Osteoblast (primary cell): ENCODE measurements at places on chromosomes 11 and 22. TPM values are rescaled to one million over a fixed set of nuclear protein-coding genes. Genes with fewer than 3 reads are reported as not detected.
A peak's percentile ranks its signal among the peaks of the same experiment; 100 is the strongest.

DNA sequence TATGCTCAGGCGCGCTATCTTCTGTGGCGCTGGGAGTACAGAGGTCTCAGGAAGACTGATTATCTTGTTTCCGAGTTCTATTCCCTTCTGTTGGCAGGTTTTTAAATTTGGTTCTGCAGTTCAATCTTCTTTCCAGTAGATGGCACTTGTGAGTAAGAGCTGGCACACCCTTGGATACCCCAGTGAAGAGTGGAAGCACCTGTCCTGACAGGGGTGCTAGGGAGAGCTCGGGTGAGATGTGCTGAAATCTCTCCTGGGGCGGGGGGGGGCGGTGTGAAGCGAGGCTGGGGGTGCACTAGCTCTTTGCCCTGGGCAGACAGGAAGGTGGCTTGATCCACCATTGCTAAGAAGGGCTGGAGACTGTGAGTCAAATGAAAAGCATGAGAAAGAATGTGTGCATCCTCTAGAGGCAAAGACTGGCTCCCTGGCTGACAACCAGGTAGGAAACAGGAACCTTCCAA, 679.9 kb upstream of the CCDC179 start:
- no peak overlapping the region for H3K27ac ChIP-seq
- no peaks in the 10 kb centered on the region for H3K36me3 ChIP-seq

KCNE3 gene
- total RNA-seq: 1.8 and 2.4 TPM in 2 replicates

DNA sequence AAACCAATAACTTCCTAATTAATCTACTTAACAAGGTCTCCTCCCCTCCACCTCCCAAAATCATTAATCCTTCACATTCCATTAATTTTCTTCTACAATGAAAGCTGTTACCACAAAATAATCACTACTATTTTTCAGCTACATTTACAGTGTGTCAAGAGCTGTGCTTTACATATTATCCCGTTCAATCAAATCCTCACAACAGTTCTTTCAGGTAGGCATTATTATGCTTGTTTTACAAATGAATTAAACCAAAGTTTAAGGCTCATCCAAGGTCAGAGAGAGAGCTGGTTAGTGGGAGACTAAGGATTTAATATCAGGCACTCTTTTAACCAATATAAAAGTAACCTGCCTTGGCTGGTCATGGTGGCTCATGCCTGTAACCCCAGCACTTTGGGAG, 107.4 kb downstream of the SIK3 start:
- H3K4me1 ChIP-seq: peaks cover 37% of the 10 kb centered on the region
- H3K36me3 ChIP-seq: no peaks in the 10 kb centered on the region
- no peak for DNase-seq
- no peak overlapping the region for H3K4me3 ChIP-seq
- no peaks in the 10 kb centered on the region for H3K27me3 ChIP-seq
- H3K27ac ChIP-seq: peak overlapping the region; percentile 83

DNA sequence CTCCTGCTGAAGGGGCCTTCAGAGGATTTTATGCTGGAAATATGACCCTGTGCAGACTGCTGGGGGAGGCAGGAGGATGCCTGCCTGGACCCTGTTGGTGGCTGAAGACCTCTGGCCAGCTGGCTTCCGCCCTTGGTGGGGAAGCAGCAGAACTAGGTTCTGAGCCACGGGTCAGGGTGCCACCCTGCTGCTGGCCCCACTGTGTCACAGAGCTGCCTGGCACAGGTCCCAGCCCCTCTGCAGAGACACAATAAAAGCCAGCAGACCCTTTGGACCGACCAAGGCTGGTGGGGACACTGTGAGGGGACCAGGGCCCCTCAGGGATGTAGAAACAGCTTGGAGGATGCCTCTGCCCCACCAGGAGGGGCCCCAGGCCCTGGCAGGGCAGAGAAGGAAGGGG, 6.9 kb upstream of the SREBF2 start:
- no peak overlapping the region for H3K27ac ChIP-seq
- H3K27me3 ChIP-seq: no peaks in the 10 kb centered on the region
- H3K4me1 ChIP-seq: peaks cover 25% of the 10 kb centered on the region
- no peak for DNase-seq
- H3K4me3 ChIP-seq: no peak overlapping the region

GRCh38 chr11:134333312-134333711, 1.5 kb downstream of the GLB1L2 start:
- no peak overlapping the region for H3K4me3 ChIP-seq
- DNase-seq: peak; percentile 69
- H3K27me3 ChIP-seq: peaks cover 31% of the 10 kb centered on the region

DNA sequence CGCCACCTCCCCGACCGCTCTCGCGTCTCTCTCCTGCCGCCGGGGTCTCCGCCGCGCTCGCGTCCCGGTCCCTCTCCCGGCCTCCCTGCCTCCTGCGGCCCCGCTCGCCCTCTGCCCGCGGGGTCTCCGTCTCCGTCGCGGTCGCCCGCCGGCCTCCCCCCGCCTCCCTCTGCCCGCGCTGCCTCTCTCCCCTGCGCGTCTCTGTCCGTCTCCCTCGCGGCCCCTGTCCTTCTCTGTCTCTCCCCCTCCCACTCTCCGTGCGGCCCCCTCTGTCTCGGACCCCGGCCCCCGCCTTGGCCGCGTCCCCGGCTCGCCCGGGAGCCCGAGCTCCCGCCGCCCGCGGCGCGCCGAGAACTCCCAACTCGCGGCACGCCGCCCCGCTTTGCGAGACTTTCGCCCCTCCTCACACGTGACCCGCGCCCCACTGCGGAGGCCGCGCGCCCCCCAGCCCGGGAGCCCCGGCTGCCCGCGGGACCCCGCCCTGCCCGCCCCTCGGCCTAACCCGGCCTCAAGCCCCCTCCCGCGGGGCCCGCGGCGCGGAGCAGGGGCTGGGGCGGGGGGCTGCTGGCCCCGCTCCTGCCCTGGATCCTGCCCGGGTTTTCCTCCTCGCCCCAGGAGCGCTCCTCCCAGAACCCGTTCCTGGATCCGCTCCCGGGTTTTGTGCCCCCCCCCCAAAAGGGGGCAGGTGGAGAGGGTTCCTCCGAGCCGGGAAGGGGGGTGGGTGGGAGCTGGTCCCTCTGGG, 702 bp upstream of the KCNJ4 start:
- H3K4me1 ChIP-seq: no peaks in the 10 kb centered on the region
- no peak overlapping the region for H3K27ac ChIP-seq
- H3K36me3 ChIP-seq: no peaks in the 10 kb centered on the region
- peaks cover 84% of the 10 kb centered on the region for H3K27me3 ChIP-seq

PIK3C2A gene
- 72.5 and 73.1 TPM in 2 replicates for total RNA-seq

GRCh38 chr11:46560300-46560991, 33.4 kb downstream of the AMBRA1 start:
- no peaks in the 10 kb centered on the region for H3K27me3 ChIP-seq
- no peaks in the 10 kb centered on the region for H3K36me3 ChIP-seq
- no peak for DNase-seq
- H3K27ac ChIP-seq: peak overlapping the region; percentile 36

SESN3 gene
- total RNA-seq: 24.6 and 33.3 TPM in 2 replicates

DNA sequence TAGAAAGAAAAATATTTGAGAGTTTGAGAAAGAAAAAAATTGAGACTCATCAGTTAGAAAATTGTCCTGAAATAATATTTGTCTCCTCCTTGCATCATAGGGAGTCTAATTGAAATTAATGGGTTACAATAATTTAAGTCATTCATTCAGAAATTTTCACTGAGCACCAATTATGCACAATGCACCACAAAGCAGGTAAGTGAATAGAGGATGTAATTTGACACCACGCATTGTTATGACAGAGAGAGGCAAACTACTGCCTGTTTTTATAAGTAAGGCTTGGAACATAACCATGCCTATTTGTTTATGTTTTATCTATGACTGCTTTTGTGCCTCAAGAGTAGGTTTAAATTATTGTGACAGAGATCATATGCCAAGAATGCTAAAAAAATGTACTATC, 537.9 kb upstream of the FAT3 start:
- no peaks in the 10 kb centered on the region for H3K27me3 ChIP-seq
- no peak for DNase-seq
- H3K4me1 ChIP-seq: no peaks in the 10 kb centered on the region
- no peak overlapping the region for H3K4me3 ChIP-seq
- no peak overlapping the region for H3K27ac ChIP-seq
- no peaks in the 10 kb centered on the region for H3K36me3 ChIP-seq

WBP2NL gene
- under 0.01 and 0.72 TPM in 2 replicates for total RNA-seq

GRCh38 chr22:50341977-50342650, 1.0 kb upstream of the PPP6R2 start:
- peak; percentile 97 for DNase-seq
- peaks cover 5% of the 10 kb centered on the region for H3K4me1 ChIP-seq
- H3K4me3 ChIP-seq: peak overlapping the region; percentile 83

ISX gene
- total RNA-seq: not detected in 2 replicates

FADD gene
- 52.2 and 53.2 TPM in 2 replicates for total RNA-seq

MS4A4A gene
- under 0.01 and 0.36 TPM in 2 replicates for total RNA-seq

DNA sequence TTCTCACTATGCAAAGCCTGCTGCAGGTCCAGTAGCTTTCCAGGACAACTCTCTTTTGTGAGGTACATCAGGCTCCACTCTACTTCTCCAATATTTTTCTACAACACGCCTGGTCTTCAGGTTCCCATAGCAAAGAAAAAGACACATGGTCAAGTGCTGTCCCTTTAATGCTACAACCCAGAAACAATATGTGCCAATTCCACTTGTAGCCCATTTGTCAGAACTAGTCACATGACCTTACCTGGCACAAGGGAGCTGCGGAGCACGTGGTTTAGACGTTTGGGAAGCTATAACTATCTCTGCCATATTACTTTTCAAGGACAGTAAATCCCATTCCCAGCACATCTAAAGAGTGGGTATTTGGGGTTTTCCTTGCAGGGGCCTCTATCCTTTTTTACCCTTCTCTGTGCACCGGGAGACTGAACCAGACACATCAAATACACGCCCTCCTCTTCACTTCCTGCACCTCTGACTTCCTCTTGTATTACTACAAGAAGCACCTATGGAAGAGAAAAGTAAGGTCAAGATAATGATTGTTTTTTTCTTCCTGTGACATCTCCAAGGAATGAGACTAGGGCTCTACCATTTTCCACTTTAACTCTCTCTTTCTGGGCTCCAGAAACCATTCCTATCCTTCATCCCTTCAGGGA, 237.6 kb downstream of the ETS1 start:
- peaks cover 19% of the 10 kb centered on the region for H3K27me3 ChIP-seq
- H3K36me3 ChIP-seq: no peaks in the 10 kb centered on the region
- DNase-seq: no peak
- H3K27ac ChIP-seq: no peak overlapping the region

- DNase-seq: no peak
- no peaks in the 10 kb centered on the region for H3K4me1 ChIP-seq
- H3K27me3 ChIP-seq: no peaks in the 10 kb centered on the region
Observed at GRCh38 chr11:1467270-1467669, 19.3 kb downstream of the MOB2 start.

DNA sequence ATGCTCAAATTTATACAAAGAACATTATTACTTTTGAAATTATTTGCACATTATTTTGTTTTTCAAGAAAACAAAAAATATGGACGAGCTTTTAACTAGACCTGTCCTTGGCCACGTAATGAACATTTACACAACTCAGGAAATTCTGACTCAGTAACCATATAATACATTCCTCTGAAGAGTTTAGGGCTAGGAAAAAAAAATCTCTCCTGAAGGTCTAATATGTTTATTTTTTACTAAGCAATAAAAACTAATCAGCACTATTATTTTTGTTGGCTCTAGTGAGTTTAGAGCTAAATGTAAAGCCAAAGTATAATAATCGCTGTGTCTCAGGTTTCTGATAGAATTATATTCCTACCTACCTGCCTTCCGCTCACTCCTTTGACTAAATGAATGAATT, 187.5 kb downstream of the SWAP70 start:
- peak overlapping the region; percentile 88 for H3K27ac ChIP-seq
- no peak overlapping the region for H3K4me3 ChIP-seq
- H3K4me1 ChIP-seq: peaks cover 56% of the 10 kb centered on the region

CRYBB3 gene
- total RNA-seq: not detected in 2 replicates

DNA sequence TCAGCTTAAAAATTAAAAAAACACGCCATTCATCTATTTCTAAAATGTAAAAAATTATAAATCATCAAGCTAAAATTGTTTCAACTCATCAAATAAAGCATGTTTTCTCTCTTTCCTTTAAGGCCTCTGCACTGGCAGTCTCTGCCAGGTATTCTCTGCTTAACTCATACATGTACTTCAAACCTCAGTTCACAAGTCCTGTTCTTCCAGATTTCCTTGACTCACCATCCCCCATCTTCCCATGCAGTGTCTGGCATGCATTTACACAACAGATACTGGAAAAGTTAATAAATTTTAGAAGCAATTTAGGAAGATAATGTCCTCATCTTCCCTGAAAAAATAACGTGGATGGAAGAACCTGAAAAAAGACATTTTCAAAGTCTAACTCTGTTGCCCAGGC, 32.5 kb downstream of the CSTF3 start:
- DNase-seq: no peak
- H3K27ac ChIP-seq: no peak overlapping the region
- H3K4me1 ChIP-seq: no peaks in the 10 kb centered on the region
- H3K27me3 ChIP-seq: no peaks in the 10 kb centered on the region
- H3K36me3 ChIP-seq: peaks cover 8% of the 10 kb centered on the region

- no peaks in the 10 kb centered on the region for H3K27me3 ChIP-seq
- H3K27ac ChIP-seq: peak overlapping the region; percentile 45
- H3K4me3 ChIP-seq: no peak overlapping the region
- no peaks in the 10 kb centered on the region for H3K36me3 ChIP-seq
- H3K4me1 ChIP-seq: peaks cover 50% of the 10 kb centered on the region
- DNase-seq: peak; percentile 84
Observed at GRCh38 chr11:15123849-15124248, 9.1 kb downstream of the INSC start.

DNA sequence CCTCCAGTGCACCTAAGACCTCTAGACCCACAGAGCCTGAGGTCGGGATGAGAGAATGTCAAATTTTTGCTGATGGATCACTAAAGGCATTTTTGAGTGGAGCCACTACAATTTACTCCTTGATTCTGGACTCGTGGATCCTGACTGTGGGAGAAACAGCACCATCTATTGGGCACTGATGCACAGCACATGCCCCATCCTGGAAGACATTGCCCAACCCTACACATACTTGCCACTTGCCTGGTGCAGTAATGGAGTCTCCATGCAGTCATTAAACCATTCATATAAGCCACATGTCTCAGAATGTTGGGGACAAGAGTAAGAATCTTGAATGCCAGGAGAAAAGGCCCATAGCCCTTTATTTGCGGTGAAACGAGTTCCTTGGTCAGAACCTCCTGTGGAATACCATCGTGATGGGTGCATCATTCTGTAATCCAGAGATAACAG, 103.9 kb downstream of the GGTLC2 start:
- no peaks in the 10 kb centered on the region for H3K36me3 ChIP-seq
- H3K27me3 ChIP-seq: peaks cover 6% of the 10 kb centered on the region
- no peak overlapping the region for H3K27ac ChIP-seq

- no peaks in the 10 kb centered on the region for H3K27me3 ChIP-seq
- H3K4me3 ChIP-seq: no peak overlapping the region
- H3K27ac ChIP-seq: no peak overlapping the region
- no peak for DNase-seq
- peaks cover 7% of the 10 kb centered on the region for H3K4me1 ChIP-seq
Observed at GRCh38 chr22:29115682-29116288, 43.0 kb downstream of the KREMEN1 start.

SPTBN2 gene
- total RNA-seq: 0.88 and 2.2 TPM in 2 replicates

- H3K4me1 ChIP-seq: peaks cover 5% of the 10 kb centered on the region
- DNase-seq: peak; percentile 80
Observed at GRCh38 chr11:107591378-107592230, 657 bp downstream of the ELMOD1 start.

DNA sequence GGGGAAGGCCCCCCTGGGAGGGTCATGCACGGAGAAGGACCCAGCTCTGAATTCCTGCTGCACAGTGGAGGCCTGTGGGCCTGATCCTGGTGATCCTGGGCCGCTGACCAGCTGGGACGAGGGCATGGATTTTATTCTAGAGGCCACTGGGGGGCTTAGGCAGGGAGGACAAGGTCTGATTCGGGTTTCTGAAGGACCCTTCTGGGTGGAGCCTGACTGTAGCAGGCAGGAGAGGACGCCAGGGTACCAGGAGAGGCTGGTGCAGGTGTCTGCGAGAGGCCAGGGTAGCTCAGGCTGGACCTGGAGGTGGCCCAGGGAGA, 31.3 kb downstream of the MPPED1 start:
- no peak overlapping the region for H3K27ac ChIP-seq
- no peak for DNase-seq
- H3K4me3 ChIP-seq: no peak overlapping the region
